ENCODE measurements at places on chromosomes 5 and 9.
A peak's percentile ranks its signal among the peaks of the same experiment; 100 is the strongest.

DNA sequence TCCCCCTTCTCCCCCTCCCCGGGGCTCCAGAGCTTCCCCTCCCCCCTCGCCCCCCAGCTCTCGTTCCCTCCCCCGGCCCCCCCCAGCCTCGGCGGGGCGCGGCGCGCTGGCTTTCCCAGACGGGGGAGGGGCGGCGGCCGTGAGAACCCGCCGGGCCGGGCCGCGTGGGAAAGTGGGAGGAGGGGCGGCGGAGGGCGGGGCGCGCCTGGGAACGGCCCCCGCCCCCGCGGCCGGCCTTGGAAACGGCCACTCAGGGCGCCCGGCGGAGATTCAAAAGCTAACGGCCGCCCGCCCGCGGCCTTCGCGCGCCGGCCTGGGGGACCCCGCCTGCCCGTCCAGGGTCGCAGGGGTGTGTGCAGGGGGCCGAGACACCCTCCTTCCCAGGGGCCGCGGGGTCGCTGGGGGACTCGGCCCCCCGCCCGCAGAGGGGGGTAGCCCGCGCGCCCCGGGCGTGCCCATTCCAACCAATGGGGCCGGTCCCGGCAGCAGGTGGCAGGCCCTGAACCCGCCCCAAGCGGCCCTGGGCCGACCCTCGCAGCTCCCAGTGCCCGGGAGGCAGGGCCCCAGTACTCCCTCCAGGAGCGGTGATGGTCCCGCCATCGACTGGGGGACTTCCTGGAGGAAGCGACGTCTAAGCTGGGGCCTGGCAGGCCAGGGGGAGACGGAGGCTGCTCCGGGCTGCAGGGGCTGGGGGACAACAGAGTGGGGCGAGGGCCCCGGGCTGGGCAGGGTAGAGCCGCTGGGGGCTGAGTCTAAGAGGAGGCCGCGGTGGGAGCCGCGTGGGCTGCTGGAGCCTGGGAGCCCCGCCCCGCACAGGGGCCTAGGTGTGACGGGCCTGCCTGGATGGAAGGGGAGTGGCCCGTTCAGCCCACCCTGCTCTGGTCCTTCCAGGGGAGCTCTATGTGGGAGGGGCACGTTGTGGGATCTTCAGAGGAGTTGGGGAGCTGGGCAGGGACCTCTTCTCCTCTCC lies 14.2 kb upstream of the NRARP start:
- peak; percentile 28 for DNase-seq

DNA sequence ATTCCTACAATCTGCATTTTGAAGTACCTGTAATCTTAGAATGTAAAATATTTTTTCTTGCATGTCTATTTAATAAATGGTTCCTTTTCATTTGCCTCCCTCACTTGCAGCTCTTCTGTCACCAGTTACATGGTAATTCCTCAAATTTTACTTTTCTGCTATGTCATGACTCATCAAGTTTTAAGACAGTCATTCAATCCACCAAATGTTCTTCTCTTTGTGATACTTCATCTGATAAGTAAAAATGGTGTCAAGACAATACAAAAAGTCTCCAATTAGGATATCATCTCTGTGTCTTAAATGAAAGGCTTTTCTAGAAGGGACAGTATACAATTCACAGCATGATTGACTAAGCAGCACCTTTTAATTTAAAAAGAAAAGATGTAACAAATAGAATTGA lies 104.9 kb upstream of the FTMT start:
- no peak for DNase-seq

- no peak for DNase-seq
Observed at GRCh38 chr5:169318556-169318955, 17.6 kb upstream of the SLIT3 start.

- no peak for DNase-seq
Observed at GRCh38 chr9:5851445-5851844, 18.5 kb upstream of the ERMP1 start.

- no peak for DNase-seq
Observed at GRCh38 chr5:39755986-39756385, 331.2 kb upstream of the DAB2 start.

GRCh38 chr9:114709636-114710035 lies 27.6 kb upstream of the TEX48 start:
- no peak for DNase-seq

GRCh38 chr5:2024986-2025721 lies 142.4 kb upstream of the IRX4 start:
- DNase-seq, result no peak
